RPMI7951 (cell line): ENCODE measurements at places on chromosomes 3 and 15. TPM values are rescaled to one million over a fixed set of nuclear protein-coding genes. Genes with fewer than 3 reads are reported as not detected.

DNA sequence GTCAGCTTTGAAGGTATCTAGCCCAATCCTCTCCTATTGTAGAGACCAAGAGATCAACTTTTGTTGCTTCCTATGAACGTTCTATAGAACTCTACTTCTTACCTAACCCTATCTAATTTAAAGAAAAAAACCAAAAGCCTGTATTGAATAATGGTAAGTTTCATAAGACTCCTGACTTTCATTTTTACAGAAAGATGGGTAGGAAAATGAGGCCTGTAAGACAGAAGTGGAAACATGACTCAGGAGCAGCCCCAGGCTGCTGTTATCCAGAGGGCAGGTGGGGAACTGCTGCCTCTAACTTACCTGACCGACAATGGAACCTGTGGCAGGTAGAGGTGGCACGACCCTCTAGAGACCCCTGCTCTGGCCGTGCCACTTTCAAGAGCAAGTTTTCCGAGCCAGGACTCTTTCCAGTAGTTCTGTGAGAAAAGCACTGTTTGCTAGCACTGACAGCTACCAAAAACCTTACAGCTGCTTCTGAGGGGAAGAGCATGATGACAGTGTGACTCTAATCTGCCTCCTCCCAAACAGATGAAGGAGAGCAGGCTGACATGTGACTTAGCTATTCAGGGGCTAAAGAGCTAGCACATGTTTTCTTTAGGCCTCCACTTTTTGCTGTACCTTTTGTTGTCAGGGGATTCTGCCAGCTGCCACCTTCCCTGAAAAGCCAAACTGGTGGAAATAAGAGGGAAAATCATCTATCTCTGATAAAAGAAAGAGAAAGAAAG is 17.5 kb downstream of the POPDC2 start:
- DNase-seq: peak; percentile 14

DNA sequence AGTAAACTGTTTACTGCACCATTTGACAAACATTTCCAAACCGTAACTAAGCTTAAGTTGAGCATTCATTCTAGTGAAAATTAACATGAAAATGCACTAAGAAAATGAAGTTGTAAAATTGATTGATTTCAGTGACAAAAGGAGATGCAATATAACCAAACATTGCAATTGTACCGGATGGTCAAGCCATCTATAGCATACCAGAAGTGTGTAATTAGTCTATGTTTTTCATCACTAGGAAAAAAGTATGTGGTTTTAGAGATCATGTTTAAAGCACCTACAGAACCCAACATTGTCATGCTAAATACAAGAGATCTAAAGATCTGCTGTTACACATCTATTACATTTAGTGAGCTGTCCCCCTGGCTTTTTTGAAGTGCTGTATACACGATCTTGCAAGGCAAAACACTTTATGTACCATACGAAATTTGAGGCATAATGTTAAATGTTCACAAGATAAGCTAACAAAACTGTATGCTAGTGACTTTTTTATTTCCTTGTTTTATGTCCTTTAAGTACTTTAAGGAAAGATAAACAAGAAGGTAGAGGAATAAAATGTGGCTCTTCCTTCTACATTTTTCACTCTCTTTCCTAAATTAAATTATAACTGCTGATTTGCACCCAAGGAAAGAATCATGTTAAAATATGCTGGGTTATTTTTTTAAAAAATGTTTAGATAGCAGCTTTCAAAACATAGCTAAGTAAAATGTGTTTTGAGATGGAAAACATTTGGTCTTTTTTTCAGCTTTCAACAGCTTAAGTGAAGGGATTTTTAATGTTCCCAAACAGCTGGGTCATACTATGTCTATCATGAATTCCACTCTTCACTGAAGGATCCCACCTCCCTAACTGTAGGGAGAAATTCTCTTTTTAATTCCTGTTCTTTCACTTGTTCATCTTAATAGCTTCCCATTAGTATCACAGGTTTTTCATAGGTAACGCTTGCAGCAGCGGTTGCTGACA is 498.0 kb downstream of the MECOM start:
- DNase-seq: no peak

- DNase-seq: no peak
These were observed 10.0 kb upstream of the CAV3 start for GRCh38 chr3:8723612-8724011.

DNA sequence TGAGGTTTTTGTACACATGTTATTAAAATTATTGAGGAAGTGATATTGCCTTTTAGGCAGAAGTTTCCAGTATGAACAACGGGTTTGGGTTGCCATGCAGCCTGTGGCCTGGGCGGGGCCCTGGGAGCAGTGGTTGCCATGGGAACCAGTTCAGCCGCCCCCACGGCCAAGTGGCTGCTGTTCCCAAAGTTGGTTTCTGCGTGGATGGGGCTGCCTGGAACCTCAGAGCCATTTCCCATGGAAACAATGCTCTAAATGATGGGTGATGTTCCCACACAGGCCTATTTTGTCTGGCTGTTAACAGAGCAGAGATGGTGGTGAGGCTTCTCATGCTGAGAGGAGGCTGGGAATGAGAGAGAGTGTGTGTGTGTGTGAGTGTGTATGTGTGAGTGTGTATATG is 19.5 kb downstream of the MRAS start:
- peak; percentile 21 for DNase-seq

Gene C15orf62
- not detected in 2 replicates for total RNA-seq

DNA sequence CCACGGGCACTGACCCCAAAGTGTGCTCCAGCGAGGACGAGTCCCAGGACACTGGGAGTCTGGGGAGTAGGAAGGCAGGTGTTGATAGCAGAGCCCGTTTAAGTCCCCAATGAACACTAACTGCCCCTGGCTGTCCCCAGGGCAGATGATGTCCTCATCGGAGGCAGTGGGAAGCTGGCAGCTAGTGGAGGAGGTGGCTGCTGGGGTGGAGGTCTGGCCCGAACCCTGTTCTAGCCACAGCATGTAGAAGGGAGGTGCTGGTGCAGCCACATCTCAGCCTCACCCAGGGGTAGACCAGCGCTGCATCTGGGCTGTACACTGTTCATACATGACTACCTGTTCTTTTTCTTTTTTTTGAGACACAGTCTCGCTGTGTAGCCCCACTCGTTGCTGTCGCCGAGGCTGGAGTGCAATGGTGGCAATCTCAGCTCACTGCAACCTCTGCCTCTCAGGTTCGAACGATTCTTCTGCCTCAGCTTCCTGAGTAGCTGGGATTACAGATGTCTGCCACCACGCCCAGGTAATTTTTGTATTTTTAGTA is 51.8 kb downstream of the KLF13 start:
- DNase-seq: no peak

DNA sequence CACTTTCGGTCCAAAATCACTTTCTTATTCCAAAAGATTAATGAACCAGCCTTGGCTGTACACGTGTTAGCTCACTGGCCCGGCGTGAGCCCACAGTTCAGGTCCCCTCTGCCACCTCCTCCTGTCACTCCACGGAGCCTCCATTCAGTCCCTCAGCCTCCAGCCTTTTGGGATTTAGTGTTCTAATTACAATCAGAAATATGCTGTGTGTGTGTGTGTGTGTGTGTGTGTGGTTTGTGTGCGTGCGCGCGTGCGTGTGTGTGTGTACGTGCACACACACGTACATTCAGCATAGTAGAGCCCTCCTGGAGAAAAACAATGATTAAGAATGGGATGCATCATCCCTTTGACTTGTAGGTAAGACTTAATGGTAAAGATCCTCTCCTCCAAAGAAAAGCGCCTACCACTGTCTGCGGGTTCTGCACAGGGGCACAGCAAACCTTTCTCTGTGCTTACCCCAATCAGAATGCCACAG is 801 bp downstream of the CA12 start:
- DNase-seq: peak; percentile 15

DNA sequence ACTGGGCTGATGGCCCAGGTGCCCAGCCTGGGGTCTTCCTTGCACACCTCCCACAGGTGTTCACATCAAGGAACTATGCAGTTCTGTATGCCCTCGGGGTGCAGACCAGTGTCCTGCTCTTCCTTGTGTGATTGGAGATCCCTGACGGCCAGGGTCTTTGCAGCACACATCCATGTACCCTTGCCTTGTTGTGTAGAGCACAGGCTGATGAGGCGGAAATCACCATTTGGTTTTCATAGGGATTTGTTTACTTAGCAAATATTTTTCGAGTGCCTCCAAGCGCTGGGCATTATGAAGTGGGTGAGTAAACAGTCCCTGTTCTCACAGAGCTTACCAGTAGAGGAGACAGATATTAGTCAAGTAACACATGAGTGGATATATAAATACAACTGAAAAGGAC is 209.3 kb upstream of the UMPS start:
- DNase-seq: no peak

DNA sequence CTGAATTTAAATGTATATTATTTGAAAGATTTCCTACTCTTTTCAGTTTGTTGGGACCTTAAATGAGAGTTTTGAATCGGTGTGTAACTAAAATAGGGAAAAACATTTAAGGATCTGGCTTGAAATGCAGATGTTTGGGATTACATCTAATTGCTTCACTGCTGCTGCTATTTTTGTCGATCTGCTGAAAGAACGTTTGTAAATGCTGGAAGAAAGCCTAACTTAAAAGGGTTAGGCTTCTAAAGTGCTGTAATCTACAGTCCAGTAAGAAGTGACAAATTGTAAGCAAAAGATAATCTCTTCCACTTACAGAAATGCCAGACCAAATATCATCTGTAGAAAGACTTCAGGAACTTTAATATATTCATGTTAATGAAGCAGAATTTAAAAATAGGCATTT is 691.6 kb downstream of the ZNF385D start:
- no peak for DNase-seq

GRCh38 chr3:162525066-162525742 is 1028.6 kb downstream of the OTOL1 start:
- peak; percentile 71 for DNase-seq

DNA sequence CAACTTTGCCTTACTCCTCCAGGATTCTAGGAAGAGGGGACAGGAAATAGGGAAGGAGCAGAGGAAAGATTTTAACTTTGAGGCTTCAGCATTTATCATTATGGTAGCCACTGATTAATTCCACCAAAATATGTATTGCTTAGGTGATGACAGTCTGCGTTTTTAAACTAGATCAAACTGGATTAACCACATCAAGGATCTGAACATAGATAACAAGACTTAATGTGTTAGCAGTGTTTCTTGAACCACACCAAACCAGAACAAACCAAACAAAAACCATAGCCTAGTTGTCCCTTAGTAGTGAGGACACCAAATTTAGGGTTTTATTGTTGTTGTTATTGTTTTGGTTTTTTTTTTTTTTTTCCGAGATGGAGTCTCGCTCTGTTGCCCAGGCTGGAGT is 113.5 kb upstream of the LMOD3 start:
- DNase-seq: no peak
